ENCODE measurements at places on chromosomes 7 and 10.

DNA sequence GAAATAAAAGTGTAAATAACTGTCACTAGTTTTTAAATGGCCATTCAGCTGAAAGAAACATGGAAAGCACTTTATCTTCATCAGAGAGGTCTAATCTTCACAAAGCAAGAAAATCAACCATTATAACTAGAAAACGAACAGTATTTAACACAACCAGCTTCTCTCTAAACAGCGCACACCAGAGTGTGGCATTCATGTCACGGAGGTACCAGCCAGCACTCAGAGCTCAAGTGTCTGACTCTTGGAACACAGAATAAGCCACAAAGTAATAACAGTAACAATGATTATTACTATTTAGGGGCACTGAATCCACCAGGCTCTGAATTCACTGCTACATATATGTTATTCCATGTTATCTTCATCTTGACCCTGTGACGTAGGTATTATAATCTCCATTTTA, 60.1 kb downstream of the IFIT5 start:
- DNase-seq: no peak

- no peak for DNase-seq
Measured at GRCh38 chr10:64023926-64024470, 502.8 kb downstream of the REEP3 start.

GRCh38 chr10:31456468-31456867, 137.5 kb downstream of the ZEB1 start:
- no peak for DNase-seq

- no peak for DNase-seq
Measured at GRCh38 chr7:157446322-157446721, 109.5 kb downstream of the DNAJB6 start.

DNA sequence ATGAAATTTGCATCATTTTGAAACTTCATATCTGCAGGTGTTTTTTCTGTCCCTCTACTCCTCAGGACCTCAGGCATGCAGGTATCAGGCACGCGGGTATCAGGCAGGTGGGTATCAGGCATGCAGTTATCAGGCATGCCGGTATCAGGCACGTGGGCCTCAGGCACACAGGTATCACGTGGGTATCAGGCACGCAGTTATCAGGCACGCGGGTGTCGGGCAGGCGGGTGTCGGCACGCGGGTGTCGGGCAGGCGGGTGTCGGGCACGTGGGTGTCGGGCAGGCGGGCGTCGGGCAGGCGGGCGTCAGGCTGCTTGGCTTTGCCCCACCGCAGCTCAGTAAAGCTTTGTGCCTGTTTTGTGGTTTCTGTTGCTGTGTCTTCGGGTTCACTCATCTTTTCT, 8.7 kb downstream of the SPRN start:
- DNase-seq: no peak

GRCh38 chr10:55426138-55426537, 625.1 kb upstream of the PCDH15 start:
- no peak for DNase-seq

- no peak for DNase-seq
Measured at GRCh38 chr10:3445648-3446047, 273.1 kb upstream of the PITRM1 start.

Measured in stimulated activated CD4-positive, alpha-beta T cell treated with anti-CD3 and anti-CD28 coated beads, Interleukin-1b, Interleukin-23, amount 100 ng/mL, for 1 hour (primary cell).